DMS 273 treated with DMSO at 0.1 percent for 48 hours (cell line): ENCODE measurements at places on chromosomes 4 and X.

DNA sequence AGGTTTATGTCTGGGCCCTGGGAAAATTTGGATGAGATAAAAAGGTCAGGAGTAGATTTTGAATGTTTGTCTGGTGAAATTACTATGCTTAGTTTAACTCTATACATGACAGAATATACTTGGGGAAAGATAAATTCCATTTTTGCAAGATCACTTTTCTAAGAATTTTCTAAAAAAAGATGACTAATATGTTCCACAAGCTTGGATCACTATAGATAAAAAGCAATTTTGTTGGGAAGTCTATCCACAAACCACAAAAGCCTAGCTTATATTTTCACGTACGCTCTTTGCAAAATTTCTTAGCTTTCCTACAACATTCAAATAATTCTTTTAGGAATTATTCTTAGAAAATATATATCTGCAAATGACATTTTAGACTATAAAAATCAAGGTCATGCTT, 20.6 kb upstream of the COQ2 start:
- DNase-seq = no peak

DNA sequence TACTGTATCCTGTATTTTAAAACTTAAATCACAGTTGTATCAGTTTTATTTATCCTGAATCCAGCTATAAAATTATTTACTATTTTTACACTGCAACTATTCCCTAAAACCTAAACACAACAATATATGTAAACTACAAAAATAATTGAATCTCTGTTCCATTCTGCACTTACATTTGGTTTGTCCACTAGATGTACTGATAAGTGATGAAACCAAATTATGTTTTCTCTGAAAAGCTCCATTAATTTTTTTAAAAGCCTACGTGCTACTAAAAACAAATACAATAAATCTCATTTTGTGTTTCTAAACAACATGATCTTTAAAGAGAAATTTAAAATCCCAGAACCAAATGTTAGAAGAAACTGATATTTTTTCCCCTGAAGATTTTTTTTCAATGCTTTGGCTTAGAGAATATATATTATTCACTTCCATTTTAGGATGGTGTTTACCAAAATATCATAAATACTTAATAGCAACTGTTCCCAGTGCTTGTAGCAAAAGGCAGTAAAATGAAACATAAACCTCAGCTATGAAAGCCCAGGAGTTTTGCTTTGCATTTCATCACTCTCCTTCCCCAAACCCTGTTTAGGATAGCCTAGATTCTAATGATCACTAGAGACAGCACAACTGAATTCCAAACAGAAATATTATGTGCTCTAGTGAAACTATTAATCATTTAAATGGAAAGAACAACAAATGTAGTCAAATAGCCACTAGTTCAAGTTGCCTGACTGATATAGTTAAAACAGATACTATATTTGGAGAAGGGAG, 19.7 kb downstream of the ANTXR2 start:
- DNase-seq = no peak

DNA sequence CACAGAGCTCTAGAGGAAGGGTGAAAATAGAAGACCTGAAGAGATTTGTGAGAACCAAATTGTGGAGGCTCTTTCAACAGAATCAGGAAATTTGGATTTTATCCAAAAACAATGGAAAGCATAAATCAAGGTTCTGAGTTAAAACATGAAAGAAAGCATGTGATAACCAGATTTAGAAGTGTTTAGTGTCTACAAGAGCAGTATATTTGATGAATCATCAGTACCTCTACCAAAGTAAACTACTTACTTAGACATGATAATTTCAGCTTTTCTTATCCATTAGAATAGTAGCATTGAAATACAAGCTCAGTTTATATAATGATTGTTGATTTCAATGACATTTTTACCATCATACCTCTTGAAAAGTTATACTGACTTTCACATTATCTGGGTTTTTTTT, 25.9 kb upstream of the INTU start:
- no peak for DNase-seq

- no peak for DNase-seq
Observed at GRCh38 chrX:132821974-132822633, 136.3 kb downstream of the HS6ST2 start.

DNA sequence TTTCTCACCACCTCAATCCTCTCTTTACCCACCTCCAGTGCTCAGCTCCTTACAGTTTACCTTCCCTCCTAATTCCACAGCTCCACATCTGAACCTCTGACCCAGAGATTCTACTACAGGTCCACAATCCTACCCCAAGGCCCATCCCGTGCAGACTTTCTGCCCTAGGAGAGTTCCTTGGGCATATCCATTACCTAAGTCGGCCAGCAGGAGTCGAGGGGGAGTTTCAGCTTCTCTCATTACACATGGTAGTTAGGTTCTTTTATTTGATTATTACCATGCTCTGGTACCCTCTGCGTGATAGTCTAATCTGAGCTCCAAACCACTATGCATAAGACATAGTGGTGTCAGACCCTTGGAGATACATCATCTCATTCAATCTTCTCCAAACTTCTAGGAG, 117.9 kb downstream of the SH3RF1 start:
- DNase-seq = no peak

DNA sequence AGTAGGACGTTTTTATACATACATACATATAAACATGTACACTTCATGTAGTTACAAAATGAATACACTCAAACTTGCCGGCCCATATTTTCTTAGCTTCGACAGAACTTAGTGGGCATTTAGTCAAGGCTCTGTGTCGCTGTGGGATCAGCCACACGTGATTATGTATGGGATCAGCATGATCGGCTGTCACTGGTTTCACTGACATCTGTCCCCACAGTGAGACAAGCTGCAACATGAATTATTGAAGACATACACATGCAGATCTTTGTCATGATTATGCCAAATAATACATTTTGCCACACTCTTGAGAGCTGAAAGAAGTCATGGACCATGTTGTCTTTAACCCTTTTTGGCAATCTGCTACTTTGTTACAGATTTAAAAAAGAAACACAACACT, 38.2 kb upstream of the NAA11 start:
- DNase-seq = no peak

DNA sequence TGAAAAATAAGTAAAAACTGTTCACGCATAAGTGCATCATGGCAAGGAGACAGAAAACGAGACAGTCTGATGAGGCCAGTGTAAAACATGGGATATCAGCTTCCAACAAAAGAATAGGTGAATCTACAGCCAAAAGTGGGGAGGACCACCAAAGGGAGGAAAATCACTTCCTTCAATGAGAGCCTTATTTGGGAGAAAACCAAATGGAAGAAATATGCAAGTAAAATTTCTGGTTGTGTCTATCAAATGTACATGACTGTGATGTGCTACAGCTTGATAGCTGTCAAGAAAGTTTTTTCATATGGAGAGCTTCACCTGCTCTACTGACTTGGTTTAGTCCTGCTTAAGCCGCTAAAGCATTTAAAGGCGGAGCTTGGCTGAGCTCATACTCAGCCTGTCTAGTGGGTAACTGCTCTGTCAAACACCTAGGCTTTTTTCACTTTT, 66.2 kb downstream of the MAGEA1 start:
- no peak for DNase-seq

- DNase-seq = no peak
Observed at GRCh38 chr4:158621729-158622128, 50.0 kb downstream of the C4orf46 start.

DNA sequence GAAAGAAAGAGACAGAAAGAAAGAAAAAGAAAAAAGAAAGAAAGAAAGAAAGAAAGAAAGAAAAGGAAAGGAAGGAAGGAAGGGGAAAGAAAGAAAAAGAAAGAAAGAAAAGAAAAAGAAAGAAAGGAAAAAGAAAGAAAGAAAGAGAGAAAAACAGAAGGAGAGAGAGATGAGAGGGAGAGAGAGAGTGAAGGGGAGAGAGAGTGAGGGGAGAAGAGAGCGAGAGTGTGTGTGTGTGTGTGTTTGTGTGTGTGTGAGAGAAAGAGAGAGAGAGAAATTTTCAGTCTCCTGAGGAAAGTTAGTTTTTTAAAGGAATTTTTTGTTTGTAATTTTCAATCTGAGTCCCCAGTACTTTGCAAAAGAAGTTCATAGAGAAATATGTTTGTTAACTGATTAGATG, 504.1 kb upstream of the POU3F4 start:
- DNase-seq = no peak

DNA sequence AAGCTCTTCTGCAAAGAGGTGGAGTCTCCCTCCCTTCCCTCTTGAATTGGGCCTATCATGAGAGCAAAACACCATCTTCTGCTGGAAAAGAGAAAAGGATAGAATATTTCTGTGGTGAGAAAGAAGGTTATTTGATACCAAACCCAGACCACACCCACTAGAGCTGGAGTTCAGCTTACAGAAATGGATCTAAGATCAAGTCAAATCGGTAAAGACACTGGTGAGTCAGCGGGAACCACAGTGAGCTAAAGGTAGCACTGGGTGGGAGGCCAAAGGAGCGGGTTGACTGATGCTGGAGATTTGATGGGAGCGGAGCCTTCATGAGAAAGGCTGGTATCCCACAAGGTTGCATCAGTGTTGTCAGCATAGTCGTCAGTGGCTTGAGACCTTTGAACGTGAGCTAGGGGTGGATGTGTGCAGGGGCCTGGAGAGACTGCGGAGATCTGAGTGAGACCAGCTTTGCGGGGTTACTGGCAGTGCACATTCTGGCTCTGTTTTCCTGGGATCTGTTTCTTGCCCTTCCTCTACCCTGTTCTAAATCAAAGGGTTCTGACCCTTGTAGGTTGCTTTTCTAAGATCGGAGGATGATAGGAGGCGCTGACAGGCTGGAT, 106.4 kb upstream of the SCOC start:
- no peak for DNase-seq

DNA sequence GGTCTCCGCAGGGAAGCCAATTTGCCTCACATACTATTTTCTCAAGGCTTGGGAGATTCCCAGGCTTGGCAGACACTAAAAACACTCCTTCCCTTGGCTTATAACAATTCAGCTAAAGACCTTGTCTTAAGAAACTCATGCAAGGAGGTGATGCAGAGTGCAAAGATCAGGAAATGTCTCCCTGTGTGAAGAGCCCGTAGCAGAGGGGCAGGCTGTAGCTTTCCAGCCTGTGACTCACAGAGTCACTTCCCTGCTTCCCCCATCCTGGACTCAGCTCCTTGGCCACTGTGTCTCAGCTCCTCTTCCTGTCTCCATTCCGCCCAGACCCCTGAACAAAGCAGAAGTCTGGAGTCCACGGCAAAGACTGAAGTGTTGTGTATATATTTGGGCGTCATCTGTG, 56.1 kb downstream of the KDR start:
- DNase-seq = no peak

GRCh38 chr4:5381961-5382441, 326.4 kb downstream of the EVC2 start:
- DNase-seq = no peak

- DNase-seq = no peak
Observed at GRCh38 chr4:9781343-9782135, at the start of gene DRD5. Gene DRD5, plus strand, starts transcription at chr4:9781634. Its CDS starts 396 bp downstream, at chr4:9782030.

- no peak for DNase-seq
Observed at GRCh38 chr4:121308328-121308663, 72.5 kb downstream of the QRFPR start.

DNA sequence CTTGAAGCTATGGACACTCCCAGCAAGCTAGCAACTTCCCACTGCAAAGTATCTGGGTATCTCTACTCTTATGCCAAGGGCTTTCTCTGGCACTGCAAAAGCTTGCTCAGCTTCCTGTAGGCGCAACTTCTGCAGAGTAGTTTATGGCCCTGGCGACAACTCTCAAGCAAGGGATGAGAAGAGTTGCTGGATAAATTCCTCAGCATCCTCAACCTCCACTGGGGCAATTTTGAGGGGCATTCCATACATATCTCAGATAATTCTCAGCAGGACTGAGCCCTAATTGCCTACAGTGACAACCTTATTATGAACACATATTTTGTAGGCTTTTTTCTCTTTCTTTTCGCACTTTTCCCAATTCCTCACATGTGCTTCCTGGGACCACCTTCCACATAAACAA, 31.2 kb upstream of the TAB3 start:
- DNase-seq = no peak

GRCh38 chrX:137067147-137067546, 33.4 kb upstream of the GPR101 start:
- no peak for DNase-seq

DNA sequence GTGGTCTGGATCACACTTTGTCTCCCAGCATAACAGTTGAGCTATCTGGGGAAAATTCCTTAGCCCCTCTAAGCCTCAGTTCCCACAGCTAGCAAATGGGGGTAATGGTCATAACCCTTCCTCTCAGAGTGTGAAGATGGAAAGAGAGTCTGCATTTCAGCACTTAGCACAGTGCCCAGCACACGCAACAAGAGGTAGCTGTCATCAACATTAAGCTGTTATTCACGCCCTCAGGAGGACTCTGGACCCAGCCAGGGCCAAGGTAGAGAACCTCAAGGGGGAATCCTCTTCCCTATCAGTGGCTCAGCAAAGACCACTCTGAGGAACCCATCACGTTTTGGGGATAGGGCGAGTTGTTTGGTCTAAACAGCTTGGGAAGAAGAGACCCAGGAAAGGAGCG, 258.6 kb downstream of the FBXW7 start:
- DNase-seq = no peak

- no peak for DNase-seq
Observed at GRCh38 chr4:9849538-9849920, 68.1 kb downstream of the DRD5 start.

DNA sequence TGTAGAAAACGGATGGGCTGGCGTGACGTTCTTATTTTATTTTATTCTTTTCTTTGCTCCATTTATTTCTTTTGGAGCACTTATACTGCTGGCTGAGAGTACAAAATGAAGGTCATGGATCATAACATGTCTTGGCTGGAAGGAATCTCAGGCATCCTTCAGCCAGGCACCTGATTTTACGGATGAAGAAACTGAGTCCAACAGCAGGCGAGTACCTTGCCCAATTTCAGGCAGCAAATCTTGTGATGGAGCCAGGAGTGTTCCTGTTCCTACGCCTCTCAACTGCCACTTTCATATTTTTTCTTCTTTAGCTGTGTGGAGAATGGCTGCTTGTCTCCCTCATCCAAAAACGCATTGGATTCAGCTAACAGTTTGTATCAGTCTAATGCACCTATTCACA, 332.1 kb upstream of the IGFBP7 start:
- no peak for DNase-seq

DNA sequence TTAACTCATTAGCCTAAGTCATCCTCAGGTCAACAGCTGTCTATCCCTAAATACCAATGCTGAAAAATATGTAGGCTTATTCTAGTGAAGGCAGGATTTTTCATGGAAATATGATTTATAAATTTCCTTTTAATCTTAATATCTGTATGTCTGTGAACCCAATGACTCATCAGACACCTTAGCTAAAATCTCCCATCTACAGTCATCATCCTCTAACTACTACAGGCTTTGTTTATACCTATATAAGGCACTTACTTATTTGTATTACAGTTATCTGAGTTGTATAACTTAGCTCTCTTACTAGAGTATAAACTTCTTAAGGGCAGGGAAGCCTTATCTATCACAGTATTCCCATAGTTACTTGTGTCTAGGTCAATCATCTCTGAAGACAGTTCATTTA, 24.2 kb downstream of the AMMECR1 start:
- DNase-seq = no peak

DNA sequence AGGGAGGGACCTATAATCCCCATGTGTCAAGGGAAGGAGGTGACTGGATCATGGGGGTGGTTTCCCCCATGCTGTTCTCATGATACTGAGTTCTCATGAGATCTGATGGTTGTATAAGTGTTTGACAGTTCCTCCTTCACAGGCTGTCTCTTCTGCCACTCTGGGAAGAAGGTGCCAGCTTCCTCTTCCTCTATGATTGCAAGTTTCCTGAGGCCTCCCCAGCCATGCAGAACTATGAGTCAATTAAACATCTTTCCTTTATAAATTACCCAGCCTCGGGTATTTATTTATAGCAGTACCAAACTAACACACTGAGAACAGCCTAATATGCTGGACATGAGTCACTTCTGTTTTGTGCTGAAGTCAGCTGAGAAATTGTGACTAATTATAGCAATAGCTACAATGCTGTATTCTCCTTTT, 656.9 kb upstream of the CPEB2 start:
- DNase-seq = no peak
